ENCODE measurements at places on chromosomes 2 and 18. TPM values are rescaled to one million over a fixed set of nuclear protein-coding genes. Genes with fewer than 3 reads are reported as not detected.

DNA sequence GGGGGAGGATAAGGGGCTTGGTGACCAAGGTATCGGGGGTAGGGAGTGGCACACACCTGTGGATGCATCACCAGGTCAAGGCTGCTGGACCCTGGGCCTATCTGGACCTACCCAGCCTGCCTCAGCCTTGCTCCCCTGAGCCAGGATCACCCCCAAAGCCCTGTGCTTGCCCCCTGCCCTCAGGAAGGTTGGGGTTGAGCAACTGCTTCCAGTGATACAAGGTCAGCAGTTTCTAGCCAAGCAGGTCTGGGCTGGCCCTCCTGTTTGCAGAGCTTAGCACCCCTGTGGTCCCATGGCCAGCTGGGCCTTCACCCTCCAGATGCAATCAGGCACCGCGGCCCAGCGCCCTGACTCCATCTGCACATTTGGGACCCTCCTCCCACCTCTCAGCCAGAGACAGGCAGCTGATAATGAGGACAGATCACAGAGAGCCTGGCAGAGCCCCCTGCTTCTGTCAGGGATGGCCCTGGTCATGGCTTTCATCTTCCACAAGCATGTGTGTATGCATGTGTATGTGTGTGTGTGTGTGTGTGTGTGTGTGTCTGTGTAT, 154.6 kb downstream of the TFCP2L1 start:
- H3K27ac ChIP-seq, result no peak overlapping the region
- no peaks in the 10 kb centered on the region for H3K27me3 ChIP-seq
- H3K4me3 ChIP-seq, result no peak overlapping the region
- no peaks in the 10 kb centered on the region for H3K36me3 ChIP-seq
- H3K4me1 ChIP-seq, result no peaks in the 10 kb centered on the region
- no peak for DNase-seq

GRCh38 chr2:176454893-176455815, 185.9 kb downstream of the MTX2 start:
- H3K4me3 ChIP-seq, result no peak overlapping the region
- no peaks in the 10 kb centered on the region for H3K4me1 ChIP-seq

DNA sequence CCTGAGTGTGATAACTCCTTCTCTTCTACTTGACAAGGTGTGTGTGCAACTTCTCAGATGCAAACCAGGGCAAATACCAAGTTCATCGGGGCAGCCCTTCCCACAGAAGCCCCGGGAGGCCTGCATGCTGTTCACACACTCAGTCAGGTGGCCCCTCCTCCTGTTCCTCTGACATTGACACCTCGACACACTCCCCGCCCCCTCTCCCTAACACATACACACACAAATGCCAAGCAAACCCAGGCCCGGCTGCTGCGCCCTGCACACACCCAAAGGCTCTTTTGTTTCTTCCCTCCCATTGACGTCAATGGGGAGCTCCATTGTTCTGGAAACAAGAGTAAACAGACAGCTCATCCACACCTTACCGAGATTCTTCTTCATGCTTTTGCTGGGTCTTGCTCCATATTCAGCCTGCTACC, 1.7 kb upstream of the PER2 start:
- peaks cover 9% of the 10 kb centered on the region for H3K4me1 ChIP-seq
- no peak overlapping the region for H3K4me3 ChIP-seq
- peak overlapping the region; percentile 97 for H3K27ac ChIP-seq
- H3K27me3 ChIP-seq, result no peaks in the 10 kb centered on the region
- DNase-seq, result peak; percentile 88
- H3K36me3 ChIP-seq, result no peaks in the 10 kb centered on the region

GRCh38 chr18:50334546-50335152, 40.2 kb upstream of the SKA1 start:
- no peaks in the 10 kb centered on the region for H3K36me3 ChIP-seq
- no peak overlapping the region for H3K4me3 ChIP-seq
- no peak overlapping the region for H3K27ac ChIP-seq
- no peaks in the 10 kb centered on the region for H3K27me3 ChIP-seq

DNA sequence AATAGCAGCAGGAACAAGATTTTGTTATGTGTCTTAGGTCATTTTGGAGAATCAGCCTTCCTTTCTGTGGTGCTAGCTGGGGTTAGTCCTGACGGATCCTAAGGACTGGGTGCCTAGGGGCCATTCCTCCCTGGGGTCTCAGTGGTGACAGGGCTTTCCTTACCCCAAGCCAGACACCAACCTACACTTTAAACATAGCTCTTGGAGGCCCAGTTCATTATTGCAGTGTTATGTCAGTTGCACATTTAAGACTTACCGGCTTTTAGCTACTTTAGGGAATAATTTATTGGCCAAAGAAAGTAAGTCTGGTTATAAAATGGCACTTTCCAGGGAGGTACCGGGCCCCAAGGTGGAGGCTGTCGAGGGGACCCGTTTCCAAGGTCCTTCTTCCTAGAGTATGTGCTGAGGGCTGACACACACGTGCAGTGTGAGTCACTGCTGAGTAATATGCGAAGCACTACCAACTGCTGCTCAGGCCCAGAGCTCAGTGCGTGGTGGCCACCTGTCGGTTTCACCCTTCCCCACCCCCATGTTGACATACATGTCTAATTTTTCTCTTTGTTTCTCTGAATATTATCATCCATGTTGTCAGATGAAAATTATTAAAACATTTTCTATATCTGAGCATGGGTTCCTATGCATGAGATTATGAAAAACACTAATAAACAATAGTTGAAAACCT, 37.0 kb upstream of the GRHL1 start:
- H3K27me3 ChIP-seq, result no peaks in the 10 kb centered on the region
- H3K4me3 ChIP-seq, result no peak overlapping the region
- DNase-seq, result no peak
- no peaks in the 10 kb centered on the region for H3K4me1 ChIP-seq
- no peak overlapping the region for H3K27ac ChIP-seq
- no peaks in the 10 kb centered on the region for H3K36me3 ChIP-seq

GRCh38 chr18:22698711-22699110, 234.4 kb upstream of the RBBP8 start:
- DNase-seq, result no peak
- no peaks in the 10 kb centered on the region for H3K4me1 ChIP-seq
- H3K36me3 ChIP-seq, result no peaks in the 10 kb centered on the region
- H3K27me3 ChIP-seq, result no peaks in the 10 kb centered on the region

DNA sequence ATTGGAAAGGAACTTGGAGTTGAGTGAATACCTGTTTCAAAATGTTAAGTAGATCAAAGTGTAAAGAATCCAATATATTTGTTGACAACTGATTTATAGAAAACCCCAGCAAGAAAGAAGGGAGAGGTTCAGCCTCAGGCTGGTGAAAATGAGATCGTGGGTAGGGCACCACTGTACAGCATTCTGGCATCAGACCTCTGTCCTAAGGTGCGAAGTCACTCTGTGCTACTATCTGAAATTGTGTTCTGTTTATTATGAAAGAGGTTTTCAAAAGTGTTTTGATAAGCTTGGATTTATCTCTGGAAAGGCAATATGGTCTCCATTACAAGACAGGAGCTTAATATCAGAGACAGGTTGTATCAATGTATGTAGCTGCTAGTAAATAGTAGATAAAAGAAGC, 80.5 kb upstream of the MAP4K3 start:
- peaks cover under 1% of the 10 kb centered on the region for H3K4me1 ChIP-seq
- no peak overlapping the region for H3K27ac ChIP-seq
- H3K36me3 ChIP-seq, result no peaks in the 10 kb centered on the region
- DNase-seq, result no peak

GRCh38 chr18:76275727-76276313, 219.2 kb downstream of the ZNF516 start:
- no peak overlapping the region for H3K27ac ChIP-seq
- no peak for DNase-seq
- H3K27me3 ChIP-seq, result no peaks in the 10 kb centered on the region
- no peaks in the 10 kb centered on the region for H3K4me1 ChIP-seq
- no peak overlapping the region for H3K4me3 ChIP-seq
- no peaks in the 10 kb centered on the region for H3K36me3 ChIP-seq

DNA sequence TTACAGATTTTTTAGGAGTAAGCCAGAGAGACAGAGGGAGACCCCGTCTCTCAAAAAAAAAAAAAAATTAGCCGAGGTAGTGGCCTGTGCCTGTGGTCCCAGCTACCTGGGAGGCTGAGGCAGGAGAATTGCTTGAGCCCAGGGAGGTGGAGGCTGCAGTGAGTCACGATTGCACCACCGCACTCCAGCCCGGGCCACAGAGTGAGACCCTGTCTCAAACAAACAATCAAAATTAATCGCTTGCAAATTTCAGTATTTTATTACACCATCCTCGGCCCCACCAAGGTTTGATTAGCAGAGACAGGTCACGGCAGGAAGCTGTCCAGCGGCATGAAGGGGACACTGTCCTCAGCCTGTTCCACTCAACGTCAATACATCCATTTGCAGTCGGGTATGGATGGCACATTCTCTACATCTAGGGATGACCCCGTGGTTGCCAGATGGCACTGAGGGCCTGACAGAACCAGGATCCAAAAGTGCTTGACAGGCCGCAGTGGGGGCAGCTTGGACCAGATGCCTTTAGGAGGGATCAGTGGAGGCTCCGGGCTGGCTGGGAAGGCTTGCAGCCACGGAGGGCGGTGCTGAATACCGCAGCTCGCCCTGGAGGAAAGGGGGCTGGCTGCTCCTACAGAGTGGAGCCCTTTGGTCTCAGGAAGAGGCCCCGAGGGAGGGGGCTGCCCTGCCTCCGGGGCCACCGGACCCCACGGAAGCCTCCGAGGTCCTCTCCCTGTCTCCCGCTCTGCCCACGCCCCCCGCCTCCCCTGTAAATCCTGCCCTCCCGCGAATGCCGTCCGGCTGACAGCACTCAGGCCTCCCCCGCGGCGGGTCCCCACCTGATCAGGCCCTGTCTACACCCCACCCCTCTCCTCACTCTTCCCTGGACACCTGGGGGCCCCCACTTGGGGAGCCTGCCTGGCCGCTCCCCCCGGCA, 13.1 kb downstream of the ASPRV1 start:
- H3K36me3 ChIP-seq, result no peaks in the 10 kb centered on the region
- DNase-seq, result no peak
- H3K4me3 ChIP-seq, result no peak overlapping the region
- H3K4me1 ChIP-seq, result no peaks in the 10 kb centered on the region
- H3K27ac ChIP-seq, result no peak overlapping the region

GRCh38 chr2:219218217-219218731, 484 bp downstream of the ABCB6 start:
- peak overlapping the region; percentile 95 for H3K27ac ChIP-seq
- no peaks in the 10 kb centered on the region for H3K27me3 ChIP-seq
- H3K36me3 ChIP-seq, result peaks cover 3% of the 10 kb centered on the region
- peaks cover 9% of the 10 kb centered on the region for H3K4me1 ChIP-seq

DNA sequence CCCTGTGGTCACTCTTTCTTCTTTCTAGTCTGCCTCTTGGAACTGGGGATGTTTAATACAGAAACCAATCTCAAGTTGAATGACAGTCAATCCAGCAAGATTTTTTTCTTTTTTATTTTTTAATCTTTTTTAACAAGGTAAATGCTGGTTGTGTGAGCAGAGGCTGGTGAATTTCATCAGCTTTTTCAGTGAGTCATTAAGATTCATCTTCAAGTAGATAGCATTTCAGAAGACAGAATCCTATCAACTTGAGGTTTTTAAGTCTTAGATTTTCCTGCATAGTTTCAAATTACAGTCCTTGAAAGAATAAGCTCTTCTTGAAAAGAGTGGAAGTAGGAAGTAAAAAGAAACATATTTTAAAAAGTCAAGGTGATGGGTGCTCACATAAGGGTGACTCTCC, 12.4 kb downstream of the SLC8A1 start:
- no peaks in the 10 kb centered on the region for H3K27me3 ChIP-seq
- DNase-seq, result no peak
- H3K27ac ChIP-seq, result no peak overlapping the region
- H3K36me3 ChIP-seq, result no peaks in the 10 kb centered on the region
- H3K4me1 ChIP-seq, result no peaks in the 10 kb centered on the region

GRCh38 chr2:181646415-181646987, 10.4 kb downstream of the CERKL start:
- H3K27ac ChIP-seq, result no peak overlapping the region
- H3K4me1 ChIP-seq, result no peaks in the 10 kb centered on the region

DNA sequence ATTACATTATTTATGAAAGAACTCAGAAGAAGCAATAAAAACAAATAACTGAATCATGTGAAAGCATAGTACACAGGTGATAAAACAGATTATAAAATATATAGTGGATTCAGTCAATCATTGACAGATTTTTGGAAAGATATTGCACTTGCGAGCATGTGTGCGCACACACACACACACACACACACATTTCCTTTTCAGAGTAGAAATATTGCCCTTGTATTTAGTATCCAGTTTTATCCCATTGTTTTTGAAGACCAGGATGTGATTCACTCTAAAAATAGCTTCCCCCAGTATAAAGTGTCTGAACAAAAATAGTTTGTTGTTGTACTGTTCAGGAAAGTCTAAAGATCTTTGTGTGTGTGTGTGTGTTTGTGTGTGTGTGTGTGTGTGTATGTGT, 145.5 kb downstream of the CALCRL start:
- H3K27ac ChIP-seq, result no peak overlapping the region
- H3K36me3 ChIP-seq, result no peaks in the 10 kb centered on the region
- no peaks in the 10 kb centered on the region for H3K27me3 ChIP-seq
- H3K4me1 ChIP-seq, result no peaks in the 10 kb centered on the region
- no peak for DNase-seq

GRCh38 chr2:54881759-54882158, 158.3 kb downstream of the EML6 start:
- no peaks in the 10 kb centered on the region for H3K27me3 ChIP-seq
- no peaks in the 10 kb centered on the region for H3K4me1 ChIP-seq
- no peak for DNase-seq
- no peaks in the 10 kb centered on the region for H3K36me3 ChIP-seq

- no peak for DNase-seq
- H3K36me3 ChIP-seq, result no peaks in the 10 kb centered on the region
- H3K27me3 ChIP-seq, result no peaks in the 10 kb centered on the region
- no peak overlapping the region for H3K27ac ChIP-seq
- H3K4me1 ChIP-seq, result no peaks in the 10 kb centered on the region
Measured at GRCh38 chr2:88250404-88250803, 80.3 kb downstream of the THNSL2 start.

DNA sequence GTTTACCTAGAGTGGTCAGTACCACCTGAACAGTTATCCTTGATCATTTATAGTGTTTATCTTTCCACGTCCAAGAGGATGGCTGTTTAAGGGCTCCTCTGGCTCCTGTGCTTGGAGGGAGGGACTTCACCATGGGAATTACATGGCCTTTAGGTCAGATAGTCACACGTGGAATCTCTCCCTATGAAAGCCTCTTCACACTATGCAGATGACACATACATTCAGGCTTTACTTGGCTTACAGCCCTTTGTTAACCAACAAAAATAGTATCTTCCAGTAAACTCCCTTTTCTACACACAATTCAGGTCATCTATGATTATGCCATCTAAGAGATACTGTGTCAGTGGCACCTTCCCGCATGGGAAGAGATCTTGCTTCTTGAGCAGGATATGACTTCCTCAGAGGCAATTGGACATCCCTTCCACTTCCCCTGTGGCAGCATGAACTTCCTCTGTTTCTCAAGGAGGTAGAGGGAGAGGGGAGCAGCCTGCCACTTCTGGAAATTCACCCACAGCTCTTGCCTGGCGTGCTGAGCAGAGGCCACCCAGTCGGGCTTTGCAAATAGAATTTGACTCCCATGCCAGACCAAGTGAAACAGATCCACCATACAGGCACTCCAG, 53.5 kb downstream of the COLEC12 start:
- no peak overlapping the region for H3K27ac ChIP-seq
- H3K27me3 ChIP-seq, result no peaks in the 10 kb centered on the region
- no peaks in the 10 kb centered on the region for H3K4me1 ChIP-seq
- DNase-seq, result no peak
- H3K36me3 ChIP-seq, result no peaks in the 10 kb centered on the region

Gene ZBTB7C
- total RNA-seq, result 6.1 TPM

Gene DYSF
- 3.0 TPM for total RNA-seq

Gene GEN1
- 12.7 TPM for total RNA-seq

Gene SERPINB11
- not detected for total RNA-seq

Gene LOXHD1
- total RNA-seq, result 0.80 TPM

Gene UGT1A5
- not detected for total RNA-seq

Gene NPAS2
- total RNA-seq, result 22.5 TPM

Gene CROCC2
- total RNA-seq, result not detected

Gene FAM110C
- total RNA-seq, result 1.6 TPM

Gene KLHL41
- 0.64 TPM for total RNA-seq
